Activated CD4-positive, alpha-beta T cell treated with anti-CD3 and anti-CD28 coated beads, Interleukin-2, amount 50 U/mL, for 24 hours (primary cell): ENCODE measurements at places on chromosomes 13 and 19.

- no peak for DNase-seq
These were observed 41.6 kb upstream of the AMER2 start for GRCh38 chr13:25213715-25214114.

DNA sequence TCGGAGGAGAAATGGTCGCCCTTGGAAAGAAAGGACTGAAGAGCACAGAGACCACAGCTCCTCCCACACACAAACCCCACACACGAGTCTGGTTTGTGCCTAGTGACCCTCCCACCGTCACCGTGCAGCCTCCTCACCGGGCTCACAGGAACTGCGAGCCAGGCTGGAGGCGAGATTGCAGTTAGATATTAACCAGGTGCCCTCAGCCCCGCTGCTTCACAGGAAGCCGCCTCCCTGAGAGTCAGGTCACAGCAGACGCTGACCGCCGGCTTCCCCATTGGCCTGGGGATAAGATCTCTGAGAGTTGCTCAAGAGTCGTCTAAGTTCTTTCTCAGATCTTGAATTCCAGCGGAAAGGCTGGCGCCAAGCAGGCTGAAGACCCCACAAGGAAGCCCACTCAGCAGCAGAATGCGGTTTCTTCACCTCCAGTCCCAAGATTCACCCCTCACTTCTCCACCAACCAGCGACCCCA lies 870 bp downstream of the ZNF44 start:
- DNase-seq, result peak; percentile 18

GRCh38 chr13:38879278-38879677 lies 111.4 kb downstream of the STOML3 start:
- no peak for DNase-seq

DNA sequence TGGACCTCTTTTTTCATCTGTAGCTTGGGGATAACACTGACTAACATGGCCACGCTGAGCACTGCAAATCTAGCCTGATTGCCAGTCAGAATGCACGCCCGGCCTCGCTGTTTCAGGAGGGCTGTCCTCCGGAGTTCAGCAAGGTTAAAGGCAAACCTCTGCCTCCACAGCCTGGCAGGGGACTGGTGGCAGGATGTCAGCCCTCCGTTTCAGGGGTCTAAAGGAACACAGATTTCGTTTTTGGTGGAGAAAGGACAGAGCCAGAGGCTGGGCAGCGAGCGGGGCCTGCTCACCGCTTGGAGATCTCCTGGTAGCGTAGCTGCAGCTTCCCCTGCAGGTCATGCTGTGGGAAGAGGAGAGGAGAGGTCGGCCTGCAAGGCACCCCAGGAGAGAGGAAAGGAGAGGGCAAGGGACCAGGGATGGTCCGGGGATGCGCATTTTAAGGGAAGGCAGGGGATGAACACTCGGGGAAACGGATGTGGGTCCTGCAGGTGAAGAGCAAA lies 560 bp downstream of the NDUFA7 start:
- DNase-seq, result no peak

- DNase-seq, result no peak
These were observed 186.4 kb upstream of the KL start for GRCh38 chr13:32829676-32830335.

DNA sequence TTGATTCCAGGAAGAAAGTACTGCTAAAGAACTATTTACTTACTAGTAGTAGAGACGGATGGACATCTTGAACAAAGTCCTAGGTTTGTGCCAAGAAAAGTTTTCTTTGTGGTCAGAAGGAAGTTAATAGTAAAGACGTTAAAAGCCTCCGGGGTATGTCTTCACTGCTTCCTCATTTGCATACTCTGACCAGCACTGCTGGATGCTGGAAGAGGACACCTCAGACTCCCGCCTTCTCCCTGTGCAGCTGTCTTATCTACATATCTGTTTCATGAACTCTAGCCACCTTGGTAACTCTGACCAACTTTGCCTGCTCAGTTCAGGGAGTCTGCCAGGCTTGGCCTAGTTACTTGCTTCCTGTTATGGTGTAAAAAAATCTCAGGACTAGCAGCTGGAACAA lies 1109.1 kb upstream of the MIR17HG start:
- no peak for DNase-seq

DNA sequence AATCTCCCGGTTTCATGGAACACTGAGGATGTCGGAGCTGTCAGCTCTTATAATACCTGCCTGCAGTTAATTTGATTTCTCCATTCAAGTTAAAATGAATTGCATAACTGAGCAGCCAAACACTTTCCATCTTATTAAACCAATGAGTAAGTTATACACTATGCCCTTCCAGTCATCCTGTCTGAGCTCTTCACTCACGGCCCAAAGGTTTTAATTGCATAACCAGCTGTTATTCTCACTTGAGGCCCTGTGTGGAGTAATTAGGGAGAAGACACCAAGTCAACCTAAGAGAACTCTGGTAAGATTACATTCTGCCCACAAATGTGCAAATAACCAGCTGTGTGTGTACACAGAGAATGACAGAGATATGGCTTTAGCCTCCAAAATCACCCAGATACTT lies 303.5 kb downstream of the TBC1D4 start:
- no peak for DNase-seq

DNA sequence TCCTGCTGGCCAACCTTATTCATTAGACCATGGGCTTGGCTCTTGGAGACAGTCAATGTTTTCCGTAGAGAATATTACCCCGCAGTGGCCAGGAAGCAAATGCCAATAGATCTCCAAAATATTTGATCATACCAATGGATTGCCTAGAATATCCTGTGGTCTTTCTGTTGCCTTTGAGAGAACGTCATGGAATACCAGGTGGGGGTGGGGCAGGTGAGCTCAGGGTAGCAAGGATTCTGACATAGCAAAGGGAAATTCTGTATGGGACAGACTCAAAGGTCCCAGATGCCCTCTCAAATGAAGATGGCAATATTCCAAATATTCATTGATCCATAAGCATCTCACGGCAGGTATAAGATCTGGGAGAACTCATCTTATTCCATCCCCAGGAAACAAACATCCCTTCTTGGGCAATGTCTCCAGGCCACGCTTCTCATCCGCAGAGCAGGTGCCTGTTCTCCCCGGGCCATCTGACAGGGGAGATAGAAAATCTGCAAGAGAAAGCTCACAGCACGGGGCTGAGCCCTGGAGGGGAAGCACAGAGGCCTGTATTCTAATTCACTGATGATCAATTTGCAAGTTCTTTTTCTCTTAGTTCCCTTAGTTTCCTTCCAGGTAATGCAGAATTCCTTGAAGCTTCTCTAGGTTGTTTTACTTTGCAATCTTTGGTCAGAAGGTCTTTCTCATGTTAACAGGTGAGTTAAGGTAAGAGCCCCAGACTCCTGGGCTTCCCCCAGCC lies 69.6 kb upstream of the TSHZ3 start:
- DNase-seq, result no peak

DNA sequence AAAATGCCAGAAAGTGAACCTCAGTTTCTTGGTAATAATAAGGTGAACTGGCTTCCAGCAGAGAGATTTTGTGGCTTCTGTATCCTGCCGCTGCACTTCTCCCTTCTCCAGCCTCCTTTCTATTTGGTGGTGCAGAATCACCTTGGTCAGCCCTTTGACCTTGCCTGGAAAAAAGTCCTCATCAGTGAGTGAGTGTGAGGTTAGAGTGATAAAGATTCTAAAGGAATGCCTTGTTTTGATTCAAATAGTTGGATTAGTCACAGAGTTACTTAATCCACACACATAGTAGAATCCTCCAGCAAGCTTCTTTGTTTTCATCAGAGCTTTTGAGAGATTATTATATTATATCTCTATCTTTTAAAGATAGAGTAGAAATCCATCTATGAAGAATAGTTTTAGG lies 140.9 kb downstream of the KCNRG start:
- no peak for DNase-seq
